Naive thymus-derived CD8-positive, alpha-beta T cell (primary cell): ENCODE measurements at places on chromosomes 5 and 9. TPM values are rescaled to one million over a fixed set of nuclear protein-coding genes. Genes with fewer than 3 reads are reported as not detected.

GRCh38 chr5:115857626-115858349, 16.1 kb downstream of the AP3S1 start:
- no peak for DNase-seq
- H3K27me3 ChIP-seq, result no peaks in the 10 kb centered on the region

- no peaks in the 10 kb centered on the region for H3K27me3 ChIP-seq
- no peak for DNase-seq
- H3K27ac ChIP-seq, result peak overlapping the region; percentile 3
- H3K4me3 ChIP-seq, result no peak overlapping the region
- H3K4me1 ChIP-seq, result peaks cover 3% of the 10 kb centered on the region
Measured at GRCh38 chr5:139147483-139148087, 50.6 kb downstream of the SIL1 start.

DNA sequence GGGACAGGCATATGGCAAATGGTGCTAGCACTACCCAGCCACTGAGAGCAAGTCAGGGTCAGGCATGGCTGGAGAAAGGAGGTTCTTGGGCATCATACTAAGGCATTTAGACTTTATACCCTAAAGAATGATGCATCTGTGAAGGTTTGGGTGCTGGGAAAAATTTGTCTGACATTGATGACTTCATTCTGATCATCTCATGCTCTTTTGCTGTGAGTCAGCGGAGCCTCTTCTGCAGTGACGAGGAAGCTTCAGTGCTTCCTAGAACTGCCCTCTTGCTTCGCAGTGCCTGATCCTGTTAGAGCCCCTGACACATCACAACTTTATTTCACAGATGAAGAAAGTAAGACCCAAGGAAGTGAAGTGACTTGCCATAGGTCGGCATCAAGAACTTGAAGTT, 266.6 kb upstream of the GAS1 start:
- no peak overlapping the region for H3K27ac ChIP-seq
- H3K27me3 ChIP-seq, result peaks cover 3% of the 10 kb centered on the region
- H3K4me3 ChIP-seq, result no peak overlapping the region
- H3K36me3 ChIP-seq, result no peaks in the 10 kb centered on the region
- no peak for DNase-seq

- H3K4me1 ChIP-seq, result peaks cover 14% of the 10 kb centered on the region
- DNase-seq, result no peak
- no peaks in the 10 kb centered on the region for H3K36me3 ChIP-seq
- H3K4me3 ChIP-seq, result no peak overlapping the region
- no peak overlapping the region for H3K27ac ChIP-seq
- peaks cover 1% of the 10 kb centered on the region for H3K27me3 ChIP-seq
Measured at GRCh38 chr5:122156724-122157325, 27.5 kb downstream of the ZNF474 start.

DNA sequence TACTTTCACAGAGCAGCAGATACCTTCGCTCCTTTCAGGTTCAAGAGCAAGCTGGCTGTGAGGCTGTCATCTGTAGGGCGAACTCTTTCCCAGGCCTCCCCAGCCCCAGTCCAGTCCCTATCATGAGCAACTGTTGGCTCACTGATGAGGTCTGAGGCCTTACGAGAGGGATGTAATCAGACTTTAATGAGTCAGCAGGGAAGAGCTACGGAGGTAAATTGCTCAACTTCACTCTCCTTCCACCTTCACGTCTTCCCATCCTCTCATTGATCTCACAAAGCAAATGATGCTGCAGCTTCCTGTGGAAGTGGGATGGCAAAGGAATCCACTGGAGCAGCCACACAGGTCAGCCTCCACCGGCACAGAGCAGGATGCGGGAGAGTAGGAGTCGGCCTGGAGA, 130.7 kb upstream of the TBCA start:
- no peaks in the 10 kb centered on the region for H3K4me1 ChIP-seq
- peaks cover 2% of the 10 kb centered on the region for H3K27me3 ChIP-seq
- DNase-seq, result no peak
- no peaks in the 10 kb centered on the region for H3K36me3 ChIP-seq
- no peak overlapping the region for H3K4me3 ChIP-seq

GRCh38 chr5:163574472-163575440, 69.3 kb downstream of the MAT2B start:
- no peak for DNase-seq
- no peak overlapping the region for H3K4me3 ChIP-seq
- H3K27me3 ChIP-seq, result peaks cover 8% of the 10 kb centered on the region
- H3K36me3 ChIP-seq, result no peaks in the 10 kb centered on the region

DNA sequence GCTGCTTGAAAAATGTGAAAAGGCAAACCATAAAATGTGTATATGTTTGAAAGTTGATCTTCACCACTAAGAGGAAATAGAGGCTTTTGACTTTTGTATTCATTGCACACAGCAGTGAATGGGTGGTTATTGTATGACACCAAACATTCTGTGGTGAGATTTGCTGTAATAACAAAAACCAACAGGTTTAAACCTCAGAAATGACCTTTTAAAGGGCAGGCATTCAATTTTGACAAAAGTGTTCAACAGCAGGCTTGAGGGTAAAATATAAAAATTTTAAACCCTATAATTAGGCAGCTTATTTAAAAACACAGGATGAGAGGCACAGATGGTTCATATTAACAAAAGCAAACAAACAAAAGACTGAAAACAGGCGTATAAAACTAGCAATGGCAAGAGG, 128.1 kb upstream of the NUDT12 start:
- H3K4me1 ChIP-seq, result no peaks in the 10 kb centered on the region
- H3K36me3 ChIP-seq, result no peaks in the 10 kb centered on the region
- H3K27ac ChIP-seq, result no peak overlapping the region
- H3K27me3 ChIP-seq, result no peaks in the 10 kb centered on the region

DNA sequence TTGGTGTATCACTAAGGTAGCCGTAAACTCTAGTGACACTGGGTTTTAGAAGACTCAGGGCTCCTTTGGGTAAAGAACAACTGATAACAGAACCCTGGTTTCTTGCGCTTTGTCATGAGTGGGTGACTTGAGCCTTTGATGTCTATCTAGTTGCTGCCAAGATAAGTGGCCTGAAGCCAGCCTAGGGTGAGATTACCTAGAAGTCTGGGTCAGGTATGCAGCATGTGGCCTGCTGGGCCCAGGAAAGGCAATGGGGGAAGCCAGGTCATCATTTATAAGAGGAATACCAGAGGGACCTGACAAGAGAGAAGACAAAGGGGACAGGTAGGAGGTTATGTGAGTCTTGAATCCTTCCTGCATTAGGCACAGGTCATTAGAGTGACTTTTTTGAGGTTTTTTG, 23.2 kb upstream of the GARNL3 start:
- H3K27ac ChIP-seq, result no peak overlapping the region
- H3K4me3 ChIP-seq, result no peak overlapping the region
- no peak for DNase-seq
- peaks cover 15% of the 10 kb centered on the region for H3K4me1 ChIP-seq

DNA sequence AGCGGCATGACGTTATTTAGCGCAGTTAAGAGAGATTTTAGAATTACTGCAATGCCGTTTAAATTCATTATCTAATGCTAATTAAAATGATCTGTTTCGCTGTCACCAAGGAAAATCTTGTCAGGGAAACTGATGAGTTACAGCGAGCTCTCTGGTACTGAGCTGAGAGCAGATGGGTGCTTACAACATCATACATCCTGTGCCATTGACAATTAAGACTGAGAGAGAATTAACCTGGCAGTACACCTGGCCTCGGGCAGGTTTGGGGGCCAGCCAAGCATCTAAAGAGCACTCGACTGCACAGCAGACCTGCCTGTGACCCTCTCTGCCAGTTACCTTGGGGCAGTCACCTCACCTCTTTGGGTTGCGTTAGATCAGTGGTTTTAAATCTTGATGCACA, 55.0 kb downstream of the PUM3 start:
- H3K36me3 ChIP-seq, result peaks cover 73% of the 10 kb centered on the region
- no peaks in the 10 kb centered on the region for H3K27me3 ChIP-seq
- H3K4me1 ChIP-seq, result no peaks in the 10 kb centered on the region
- DNase-seq, result no peak

DNA sequence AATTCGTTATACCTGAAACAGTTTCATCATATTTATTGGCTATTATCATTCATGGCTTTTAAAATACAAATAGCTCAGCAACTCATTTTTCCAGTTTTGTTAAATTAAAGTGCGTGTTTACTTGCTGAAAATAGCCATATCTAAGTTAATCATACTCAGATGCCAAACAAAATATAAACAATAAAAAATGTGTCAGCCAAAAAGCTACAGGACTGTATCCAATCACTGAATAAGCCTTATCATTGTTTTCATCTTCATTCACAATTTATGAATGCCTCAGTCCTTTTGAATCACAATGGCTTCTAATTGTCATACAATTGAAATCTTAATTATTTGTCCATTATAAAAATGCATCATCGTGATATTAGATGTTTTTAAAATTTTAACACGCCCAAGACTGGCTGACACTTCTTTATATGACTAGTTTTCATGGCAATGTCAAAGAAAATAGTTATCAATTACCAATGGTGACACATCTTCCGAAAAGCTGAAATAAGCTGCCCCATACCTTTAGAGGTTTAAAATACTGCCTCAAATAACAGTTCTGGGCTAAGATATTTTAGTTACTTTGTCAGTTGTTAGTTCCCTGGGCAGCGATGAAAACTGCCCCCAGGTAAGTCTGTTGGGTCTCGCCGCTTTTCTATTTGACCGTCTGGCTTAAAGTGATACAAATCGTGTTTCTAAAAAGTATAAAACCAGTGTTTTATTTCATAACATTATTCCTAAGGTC, 1.8 kb downstream of the NFIB start:
- no peaks in the 10 kb centered on the region for H3K36me3 ChIP-seq
- H3K27ac ChIP-seq, result no peak overlapping the region
- peak overlapping the region; percentile 51 for H3K4me3 ChIP-seq
- peaks cover 55% of the 10 kb centered on the region for H3K27me3 ChIP-seq

DNA sequence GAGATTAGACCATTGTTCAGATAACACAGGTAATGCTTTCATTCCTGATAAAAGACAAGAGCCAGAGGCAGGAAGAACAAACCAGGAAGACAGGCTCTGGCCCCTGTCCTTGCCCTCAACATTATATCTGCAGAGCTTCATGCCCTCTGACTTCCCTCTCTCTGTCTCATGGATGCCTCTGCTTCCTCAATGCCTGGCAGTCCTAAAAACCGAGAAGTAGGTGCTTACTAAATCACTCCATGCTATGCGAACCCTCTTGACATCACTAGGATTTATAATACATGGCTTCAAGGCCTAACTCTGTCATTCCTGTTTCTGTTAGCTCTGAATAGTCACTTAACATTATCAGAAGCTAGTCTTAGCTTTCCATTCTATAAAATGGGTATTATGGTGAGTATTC, 117.8 kb downstream of the TLR4 start:
- H3K4me1 ChIP-seq, result peaks cover 24% of the 10 kb centered on the region
- peaks cover 4% of the 10 kb centered on the region for H3K36me3 ChIP-seq
- H3K27me3 ChIP-seq, result peaks cover 57% of the 10 kb centered on the region
- H3K4me3 ChIP-seq, result no peak overlapping the region
- H3K27ac ChIP-seq, result no peak overlapping the region

GRCh38 chr5:97568382-97568781, 385.3 kb upstream of the RIOK2 start:
- H3K4me1 ChIP-seq, result no peaks in the 10 kb centered on the region
- DNase-seq, result no peak
- no peak overlapping the region for H3K27ac ChIP-seq
- peaks cover 3% of the 10 kb centered on the region for H3K36me3 ChIP-seq
- H3K27me3 ChIP-seq, result no peaks in the 10 kb centered on the region
- H3K4me3 ChIP-seq, result no peak overlapping the region

- H3K27ac ChIP-seq, result no peak overlapping the region
- no peaks in the 10 kb centered on the region for H3K36me3 ChIP-seq
- no peak for DNase-seq
- peaks cover 16% of the 10 kb centered on the region for H3K27me3 ChIP-seq
Measured at GRCh38 chr5:83688281-83688680, 32.4 kb downstream of the HAPLN1 start.

DNA sequence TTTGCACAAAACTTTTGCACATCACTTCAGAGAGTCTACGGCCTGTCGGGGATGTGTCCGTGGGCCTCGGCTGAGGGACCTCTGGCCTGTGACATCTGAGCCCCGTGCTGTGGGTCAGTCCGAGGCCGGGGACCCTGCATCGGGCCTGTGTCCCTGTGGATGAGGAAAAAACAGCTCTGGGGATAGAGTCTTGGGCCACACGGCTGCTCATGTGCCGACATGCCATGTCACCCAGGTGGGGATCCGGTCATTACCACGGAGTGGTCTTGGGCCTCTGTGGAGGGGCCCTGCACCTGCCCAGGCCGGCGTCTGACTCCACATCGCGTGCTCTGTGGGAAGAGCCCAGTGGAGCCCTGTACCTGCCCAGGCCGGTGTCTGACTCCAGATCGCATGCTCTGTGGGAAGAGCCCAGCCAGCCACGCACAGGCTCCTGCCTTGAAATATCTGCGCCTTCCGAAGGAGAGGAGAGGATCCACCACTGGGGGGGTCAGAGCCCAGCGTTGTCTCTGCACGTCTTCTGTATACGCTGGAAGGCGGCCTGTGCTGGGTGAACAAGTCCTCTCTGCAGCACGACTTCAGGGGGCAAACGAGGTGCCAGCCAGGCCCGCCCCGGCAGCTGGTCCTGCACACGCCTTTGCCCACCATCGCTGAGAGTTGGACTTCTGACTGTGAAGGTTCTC, 27.5 kb upstream of the IRX4 start:
- peaks cover 5% of the 10 kb centered on the region for H3K36me3 ChIP-seq
- DNase-seq, result no peak
- no peak overlapping the region for H3K27ac ChIP-seq
- no peak overlapping the region for H3K4me3 ChIP-seq
- peaks cover 22% of the 10 kb centered on the region for H3K27me3 ChIP-seq

- DNase-seq, result no peak
- H3K27ac ChIP-seq, result no peak overlapping the region
- H3K4me3 ChIP-seq, result no peak overlapping the region
- no peaks in the 10 kb centered on the region for H3K4me1 ChIP-seq
- no peaks in the 10 kb centered on the region for H3K36me3 ChIP-seq
Measured at GRCh38 chr9:87140605-87141109, 193.4 kb upstream of the GAS1 start.

DNA sequence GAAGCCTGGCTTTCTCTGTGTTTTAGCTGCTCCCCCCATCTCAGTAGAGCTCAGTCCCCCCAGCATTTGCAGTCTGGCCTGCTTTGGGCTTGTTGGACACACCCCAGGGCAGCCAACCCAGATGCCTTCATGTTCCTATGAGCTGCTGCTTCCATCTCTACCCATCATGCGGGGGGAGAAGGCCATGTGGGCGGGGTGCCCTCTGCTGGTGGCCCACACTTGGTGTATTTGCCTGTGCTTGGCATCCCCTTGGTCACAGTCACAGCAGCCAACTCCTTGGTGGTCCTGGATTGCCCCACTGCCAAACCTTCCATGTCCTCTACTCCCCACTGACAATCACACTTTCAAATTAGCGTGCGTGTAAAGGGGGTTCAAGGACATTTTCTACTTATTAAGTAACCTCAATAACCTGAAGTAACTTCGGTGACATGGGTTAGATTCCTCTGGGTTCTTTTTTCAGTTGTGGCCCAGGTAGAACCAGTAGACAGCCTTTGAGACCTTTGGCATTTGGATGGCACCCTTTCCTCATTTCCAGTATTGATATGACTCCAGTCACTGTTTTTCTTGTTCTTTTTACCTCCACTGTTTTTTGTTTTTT, 42.8 kb downstream of the SNX30 start:
- no peak overlapping the region for H3K27ac ChIP-seq
- peak; percentile 81 for DNase-seq
- no peaks in the 10 kb centered on the region for H3K27me3 ChIP-seq
- no peak overlapping the region for H3K4me3 ChIP-seq
- H3K4me1 ChIP-seq, result peaks cover 21% of the 10 kb centered on the region

- H3K27ac ChIP-seq, result no peak overlapping the region
- DNase-seq, result peak; percentile 32
- peaks cover 13% of the 10 kb centered on the region for H3K27me3 ChIP-seq
- H3K4me1 ChIP-seq, result peaks cover 6% of the 10 kb centered on the region
Measured at GRCh38 chr5:147188200-147189108, 46.4 kb upstream of the STK32A start.

Gene UBAC1
- 28.3 TPM for total RNA-seq

Gene PIP5KL1
- total RNA-seq, result 2.0 TPM

Gene PCDHA6
- total RNA-seq, result not detected

Gene RLN2
- 3.7 TPM for total RNA-seq

Gene GRAMD2B
- total RNA-seq, result 5.0 TPM

Gene ISL1
- total RNA-seq, result not detected
